Smooth muscle cell of the coronary artery (primary cell): ENCODE measurements at places on chromosomes 2 and 18. TPM values are rescaled to one million over a fixed set of nuclear protein-coding genes. Genes with fewer than 3 reads are reported as not detected.

NEU4 gene
- total RNA-seq = not detected in 2 replicates

TMEM37 gene
- 0.53 TPM in 1 of 2 replicates, not detected in the other for total RNA-seq

MRO gene
- total RNA-seq = not detected in 2 replicates

FAM98A gene
- 32.2 and 45.9 TPM in 2 replicates for total RNA-seq

AMER3 gene
- total RNA-seq = not detected in 2 replicates

IGFBP5 gene
- total RNA-seq = 68.3 and 246 TPM in 2 replicates

ERBB4 gene
- total RNA-seq = under 0.01 and 5.0 TPM in 2 replicates

ITM2C gene
- total RNA-seq = 44.3 and 97.9 TPM in 2 replicates

BCL11A gene
- total RNA-seq = 0.08 and 0.12 TPM in 2 replicates

GYPC gene
- total RNA-seq = 62.5 and 189 TPM in 2 replicates

DNAJC5G gene
- total RNA-seq = not detected in 2 replicates

RNU2-63P gene
- total RNA-seq = 121 TPM in 1 of 2 replicates, not detected in the other

GMPPA gene
- 67.1 and 102 TPM in 2 replicates for total RNA-seq

SCYGR3 gene
- not detected in 2 replicates for total RNA-seq

TMEM178A gene
- 0.23 and 3.5 TPM in 2 replicates for total RNA-seq

RALB gene
- 57.9 and 75.2 TPM in 2 replicates for total RNA-seq

HOXD9 gene
- total RNA-seq = not detected in 2 replicates

TANK gene
- 41.4 and 60.3 TPM in 2 replicates for total RNA-seq

CD28 gene
- total RNA-seq = under 0.01 TPM in 1 of 2 replicates, not detected in the other

FEV gene
- not detected in 2 replicates for total RNA-seq

EMILIN1 gene
- 213 and 319 TPM in 2 replicates for total RNA-seq

FBLN7 gene
- total RNA-seq = 4.0 and 4.6 TPM in 2 replicates

LDLRAD4 gene
- total RNA-seq = 0.45 TPM in 1 of 2 replicates, not detected in the other

CYP20A1 gene
- total RNA-seq = 20.8 and 26.9 TPM in 2 replicates

APCDD1 gene
- 0.15 and 10.5 TPM in 2 replicates for total RNA-seq

XRCC5 gene
- total RNA-seq = 119 and 191 TPM in 2 replicates

KIF1A gene
- total RNA-seq = under 0.01 TPM in 1 of 2 replicates, not detected in the other

RIT2 gene
- not detected in 2 replicates for total RNA-seq

CRYGC gene
- total RNA-seq = not detected in 2 replicates

ALS2 gene
- 28.6 and 33.0 TPM in 2 replicates for total RNA-seq

MTERF4 gene
- 24.9 and 73.7 TPM in 2 replicates for total RNA-seq

PSMA8 gene
- not detected in 2 replicates for total RNA-seq

GFPT1 gene
- 27.6 and 49.1 TPM in 2 replicates for total RNA-seq

C18orf63 gene
- not detected in 2 replicates for total RNA-seq

CCDC74B gene
- 3.4 and 9.6 TPM in 2 replicates for total RNA-seq

ASB18 gene
- total RNA-seq = not detected in 2 replicates

VWA3B gene
- not detected in 2 replicates for total RNA-seq

KRTCAP3 gene
- total RNA-seq = not detected in 2 replicates

TCF23 gene
- total RNA-seq = 0.82 TPM in 1 of 2 replicates, not detected in the other

CHRND gene
- total RNA-seq = not detected in 2 replicates
